ENCODE measurements at places on chromosomes 2 and 18.

GRCh38 chr18:12838178-12838634, 45.8 kb downstream of the PTPN2 start:
- no peak for DNase-seq

DNA sequence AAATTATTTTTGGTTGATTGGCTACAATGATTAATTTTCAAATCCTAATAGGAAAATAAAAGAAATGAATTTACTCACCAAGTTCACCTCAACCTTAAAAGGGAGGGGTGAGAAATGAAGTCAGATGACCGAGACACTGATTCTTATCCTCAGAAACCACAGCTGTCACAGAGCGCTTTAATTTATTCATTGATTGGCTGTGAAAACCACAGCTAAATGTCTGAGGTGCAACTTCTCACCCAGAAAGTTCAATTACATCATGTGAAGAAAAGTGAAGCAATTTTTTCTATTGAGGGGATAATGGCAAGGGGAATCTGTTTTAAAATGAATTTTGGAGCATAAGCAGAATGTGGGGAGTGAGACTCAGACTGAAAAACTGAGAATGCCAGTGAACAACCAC, 128.4 kb downstream of the RNF152 start:
- no peak for DNase-seq

GRCh38 chr2:28201671-28202180, 190.9 kb upstream of the FOSL2 start:
- no peak for DNase-seq

- DNase-seq, result no peak
Observed at GRCh38 chr2:218046238-218046637, 22.8 kb upstream of the RUFY4 start.

DNA sequence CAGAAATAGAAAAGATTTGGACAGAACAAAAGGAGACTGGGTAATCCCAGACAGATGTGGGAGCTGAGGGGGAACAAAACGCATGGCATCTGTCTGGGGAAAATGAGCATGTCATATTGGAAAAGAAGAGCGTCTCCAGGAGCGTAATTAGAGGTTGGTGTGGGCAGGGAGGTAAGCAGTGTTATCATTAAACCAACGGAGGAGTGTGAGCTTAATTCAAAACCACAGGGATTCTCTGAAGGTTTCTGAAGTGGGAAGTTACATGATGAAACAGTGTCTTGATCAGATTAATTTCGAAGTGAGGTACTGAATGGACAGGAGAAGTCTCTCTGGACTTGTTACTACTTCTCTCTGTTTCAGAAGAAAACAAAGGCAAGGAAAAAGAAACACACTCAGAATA, 53.3 kb downstream of the DTNB start:
- DNase-seq, result no peak

DNA sequence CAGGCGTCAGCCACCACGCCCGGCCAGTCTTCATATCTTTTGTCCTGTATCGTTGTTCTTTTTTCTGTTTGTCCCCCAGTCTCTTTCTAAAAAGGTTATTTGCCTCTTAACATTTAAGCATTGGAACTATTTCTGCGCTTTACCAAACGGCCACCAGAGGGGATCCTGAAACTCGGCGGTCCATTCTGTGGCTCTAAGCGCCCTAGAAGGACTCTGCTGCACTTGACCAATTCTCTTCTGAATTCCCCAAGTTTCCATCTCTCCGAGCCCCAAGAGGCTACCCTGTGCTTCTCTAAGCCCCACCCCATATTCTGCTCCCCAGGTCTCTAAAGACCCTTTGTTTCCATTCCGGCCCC, 33.1 kb upstream of the REG3G start:
- DNase-seq, result peak; percentile 26

- DNase-seq, result no peak
Observed at GRCh38 chr2:137929519-137929916, 34.8 kb upstream of the HNMT start.

- no peak for DNase-seq
Observed at GRCh38 chr2:126719833-126720351, 63.9 kb downstream of the GYPC start.

- DNase-seq, result no peak
Observed at GRCh38 chr18:61851940-61852451, 40.8 kb downstream of the RNF152 start.

DNA sequence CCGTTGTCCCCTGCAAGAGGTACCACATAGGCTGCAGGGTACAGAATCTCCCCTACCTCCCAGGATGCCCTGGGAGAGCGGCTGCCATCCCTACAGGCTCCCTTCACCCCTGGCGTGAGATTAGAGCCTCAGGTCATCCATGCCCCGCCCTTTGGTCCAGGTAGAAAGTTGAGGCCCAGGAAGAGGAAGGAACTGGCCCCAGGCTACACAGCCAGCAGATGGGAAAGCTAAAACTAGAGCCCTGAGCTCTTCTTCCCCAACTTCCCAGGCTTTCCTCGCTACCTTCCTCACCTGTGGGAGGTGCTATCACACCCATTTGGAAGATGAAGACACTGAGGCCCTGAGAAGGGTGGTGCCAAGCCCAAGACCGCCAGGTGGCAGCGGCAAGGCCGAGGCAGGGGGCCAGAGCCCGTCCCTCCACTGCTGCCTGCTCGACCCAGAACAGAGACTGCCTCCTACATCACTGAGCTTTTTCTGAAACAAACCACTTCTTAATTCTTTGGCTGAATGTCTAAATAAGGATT, 25.8 kb downstream of the CIB4 start:
- no peak for DNase-seq

DNA sequence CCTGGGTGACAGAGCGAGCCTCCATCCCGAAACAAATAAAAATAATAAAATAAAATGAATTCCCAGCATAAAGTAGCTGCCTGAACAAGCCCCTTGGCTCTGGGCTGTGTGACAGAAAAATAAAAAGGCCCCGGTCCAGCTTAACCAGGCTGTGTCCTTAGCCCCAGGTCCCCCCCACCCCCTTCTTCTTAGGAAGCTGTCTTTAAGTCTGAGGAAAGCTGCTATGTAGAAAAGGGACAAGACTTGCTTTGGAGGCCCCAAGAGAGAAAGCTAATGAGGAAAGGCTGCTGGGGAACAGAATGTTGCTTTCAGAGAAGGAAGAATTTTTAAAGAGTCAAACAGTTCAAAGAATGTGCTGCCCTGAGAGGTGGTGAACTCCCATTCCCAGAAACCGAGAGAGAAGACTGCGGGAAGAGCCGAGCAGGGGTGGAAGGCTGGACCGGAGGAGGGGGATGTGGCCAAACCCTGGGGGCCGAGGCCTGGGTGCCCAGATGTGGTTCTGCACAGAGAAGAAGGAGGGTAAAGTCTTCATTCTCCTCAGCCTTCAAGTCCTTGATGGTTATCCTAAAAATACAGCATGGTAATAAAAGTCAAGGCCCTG, 61.9 kb downstream of the CENPO start:
- DNase-seq, result no peak

DNA sequence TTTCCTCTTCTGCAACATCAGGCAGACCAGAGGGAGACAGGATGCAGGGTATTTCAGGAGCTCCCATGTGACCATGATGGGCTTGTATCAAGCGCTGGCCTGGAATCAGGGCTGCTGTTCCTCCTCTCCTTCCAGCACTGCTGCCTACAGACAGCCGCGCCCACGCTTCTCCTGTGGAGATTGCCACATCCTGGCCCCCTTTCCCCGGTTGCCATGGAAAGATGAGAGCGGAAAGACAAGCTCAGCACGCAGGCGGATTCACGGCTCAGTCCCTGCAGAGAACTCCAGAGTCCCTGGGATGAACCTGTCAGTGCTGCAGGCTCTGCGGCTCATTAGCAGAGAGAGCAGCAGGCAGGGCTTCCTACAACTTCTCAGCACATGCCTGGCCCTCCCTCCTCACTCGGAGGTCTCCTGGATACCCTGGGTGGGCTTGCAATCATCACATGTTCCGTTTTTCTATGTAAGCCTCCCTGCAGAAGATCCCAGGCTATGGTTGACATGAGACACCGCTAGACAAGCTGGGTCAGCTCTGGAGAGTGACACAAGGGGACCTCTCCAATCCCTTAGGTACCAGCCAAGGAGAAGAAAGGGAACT, 497.8 kb upstream of the MYT1L start:
- DNase-seq, result no peak

GRCh38 chr2:25389161-25389560, 47.4 kb upstream of the DNMT3A start:
- DNase-seq, result no peak

GRCh38 chr18:54906331-54907185, 52.7 kb downstream of the CCDC68 start:
- DNase-seq, result no peak

- no peak for DNase-seq
Observed at GRCh38 chr2:181484851-181485637, 27.9 kb downstream of the ITGA4 start.

GRCh38 chr2:204228169-204228886, 291.8 kb downstream of the ICOS start:
- no peak for DNase-seq

GRCh38 chr2:206045251-206045650, 40.7 kb downstream of the INO80D start:
- no peak for DNase-seq

DNA sequence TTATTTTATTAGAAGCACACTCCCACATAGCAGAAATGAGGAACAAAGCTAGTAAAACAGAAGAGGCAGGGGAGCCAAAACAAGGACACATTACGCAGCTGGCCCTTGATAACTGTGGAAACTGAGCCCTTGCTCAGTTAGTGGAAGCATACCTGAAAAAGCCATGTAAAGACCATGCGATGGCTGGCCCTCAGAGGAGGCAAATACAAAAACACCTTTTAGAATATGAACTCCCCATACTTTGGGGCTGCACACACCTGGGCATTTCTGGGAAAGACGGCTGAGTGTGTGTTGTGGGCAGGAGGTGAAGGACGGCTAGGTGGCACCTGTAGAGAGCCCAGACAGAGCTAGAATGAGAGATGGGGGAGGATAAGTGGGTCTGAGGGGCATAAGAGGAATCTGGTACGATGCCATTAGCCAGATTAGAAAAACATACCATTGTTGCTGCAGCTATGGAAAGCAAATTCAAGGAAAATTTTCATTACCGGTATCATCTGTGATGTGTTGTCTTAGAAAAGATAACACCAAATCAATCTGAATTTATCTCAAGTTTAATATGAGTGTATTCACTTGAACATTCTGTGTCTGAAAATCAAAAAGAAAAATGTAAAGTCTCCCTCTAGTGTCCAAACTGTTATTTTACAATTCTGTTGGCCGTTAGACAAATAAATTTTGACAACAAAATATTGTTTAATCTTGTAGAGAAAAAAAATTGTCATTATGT, 45.2 kb upstream of the SULT1C3 start:
- no peak for DNase-seq

DNA sequence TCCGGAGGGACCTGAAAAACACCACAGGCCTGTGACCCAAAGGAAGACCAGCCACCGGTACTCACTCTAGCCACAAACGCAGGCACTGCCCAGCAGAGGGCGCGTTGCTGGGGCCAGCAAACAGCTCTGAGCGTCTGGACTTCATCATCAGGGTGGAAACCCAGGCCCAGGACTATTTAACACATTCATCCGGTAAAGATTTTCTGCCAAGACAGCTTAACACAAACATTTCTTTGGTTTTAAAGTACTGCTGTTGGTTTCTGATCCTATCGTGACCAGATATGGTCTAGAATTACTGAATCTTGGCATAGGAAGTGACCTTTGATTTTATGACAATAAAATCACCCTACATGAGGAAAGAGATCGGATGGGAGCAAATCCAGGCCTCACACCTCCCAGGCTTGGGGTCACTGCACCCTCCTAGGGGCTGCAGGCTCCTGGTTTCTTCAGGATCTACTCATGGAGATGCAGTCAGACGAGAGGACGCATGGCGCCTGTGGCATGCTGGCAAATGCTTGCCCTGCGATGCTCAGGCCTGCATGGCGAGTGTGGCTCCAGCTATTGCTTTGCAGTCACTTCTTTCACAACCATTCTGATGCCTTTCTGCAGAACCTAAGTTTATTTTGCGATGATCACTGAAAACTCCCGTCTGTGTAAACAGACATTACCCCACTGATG, 130.4 kb downstream of the COL4A4 start:
- DNase-seq, result peak; percentile 60

GRCh38 chr2:83079007-83079406, 1380.1 kb downstream of the SUCLG1 start:
- no peak for DNase-seq

GRCh38 chr2:69483696-69484095, 46.5 kb upstream of the NFU1 start:
- DNase-seq, result no peak

GRCh38 chr2:240785424-240786335, 34.3 kb downstream of the KIF1A start:
- no peak for DNase-seq

DNA sequence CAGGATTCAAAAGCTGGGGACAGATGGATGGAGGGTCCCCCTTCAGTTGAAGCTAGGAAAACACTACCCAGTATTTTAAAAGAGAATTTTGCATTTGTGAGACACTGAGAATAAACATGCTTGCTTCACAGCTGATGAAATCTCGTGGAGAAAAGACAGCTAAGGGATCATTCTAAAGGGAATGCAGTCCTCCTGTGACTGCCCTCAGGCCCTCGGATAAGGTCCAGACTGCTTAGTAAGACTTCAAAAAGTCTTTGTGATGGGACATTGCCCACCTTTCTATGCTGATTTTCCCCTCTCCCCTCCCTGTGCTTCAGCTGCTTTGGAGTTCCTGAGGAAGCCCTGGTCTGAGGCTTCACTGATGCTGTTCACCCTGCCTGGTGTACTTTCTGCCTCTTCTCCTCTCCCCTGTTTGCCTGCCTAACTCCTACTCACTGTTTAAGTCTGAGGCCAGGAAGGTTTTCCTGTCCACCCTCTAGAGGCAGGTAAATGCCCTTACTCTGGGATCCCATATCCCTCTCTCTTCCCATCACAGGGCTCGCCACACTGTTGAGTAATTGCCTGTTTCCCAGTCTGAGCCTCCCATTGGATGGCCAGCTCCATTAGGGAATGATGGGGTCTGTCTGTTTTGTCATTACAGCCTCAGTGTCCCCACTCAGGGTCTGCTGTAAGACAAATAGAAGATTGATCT, 26.6 kb downstream of the POLE4 start:
- no peak for DNase-seq

DNA sequence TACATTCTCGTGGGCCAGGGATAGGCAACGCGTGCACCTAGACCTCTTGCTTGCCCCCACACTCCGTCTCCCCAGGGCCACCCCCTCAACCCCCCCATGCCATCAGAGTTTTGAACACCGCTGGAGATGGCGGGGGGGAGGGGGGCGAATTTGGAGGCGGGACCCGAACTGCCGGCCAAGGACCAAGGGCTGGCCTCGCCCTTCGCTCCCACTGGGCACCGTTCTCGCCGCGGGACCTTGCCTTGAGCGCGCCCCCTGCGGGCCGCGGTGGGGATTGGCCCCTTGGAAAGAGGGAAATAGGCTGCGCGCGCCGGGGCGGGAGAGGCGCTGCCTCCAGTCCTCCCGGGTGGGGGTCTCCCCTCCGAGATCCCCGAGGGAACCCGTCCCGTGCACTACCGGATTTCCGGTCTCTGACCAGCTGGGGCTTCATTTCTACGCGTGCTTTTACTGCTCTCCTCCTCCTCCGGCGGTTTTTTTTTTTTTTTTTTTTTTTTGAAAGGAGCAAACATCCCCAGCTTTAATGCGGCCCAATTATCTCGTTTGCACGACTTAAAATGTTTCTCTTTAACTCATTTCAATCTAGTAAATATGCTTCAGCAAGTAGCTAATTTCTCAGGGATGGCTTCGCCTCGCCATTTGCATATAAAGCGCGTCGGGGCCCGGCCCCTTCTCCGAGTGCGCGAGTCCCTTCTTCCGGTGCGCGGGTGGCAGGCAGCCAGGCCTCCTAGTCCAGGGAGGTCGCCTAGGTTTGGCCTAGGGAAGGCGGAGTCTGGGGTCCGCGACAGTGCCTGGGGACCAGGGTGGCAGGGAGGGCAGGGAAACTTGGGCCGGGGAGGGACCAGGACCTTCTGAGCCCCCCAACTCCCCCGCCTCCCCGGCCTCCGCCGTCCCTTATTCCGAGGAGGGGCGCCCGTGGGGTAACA, 10.0 kb upstream of the GBX2 start:
- peak; percentile 89 for DNase-seq

- DNase-seq, result no peak
Observed at GRCh38 chr2:43832457-43832856, 6.2 kb downstream of the ABCG5 start.

Measured in neural crest cell (in vitro differentiated cells).